M059J (cell line): ENCODE measurements at places on chromosomes 4 and X.
A peak's percentile ranks its signal among the peaks of the same experiment; 100 is the strongest.

DNA sequence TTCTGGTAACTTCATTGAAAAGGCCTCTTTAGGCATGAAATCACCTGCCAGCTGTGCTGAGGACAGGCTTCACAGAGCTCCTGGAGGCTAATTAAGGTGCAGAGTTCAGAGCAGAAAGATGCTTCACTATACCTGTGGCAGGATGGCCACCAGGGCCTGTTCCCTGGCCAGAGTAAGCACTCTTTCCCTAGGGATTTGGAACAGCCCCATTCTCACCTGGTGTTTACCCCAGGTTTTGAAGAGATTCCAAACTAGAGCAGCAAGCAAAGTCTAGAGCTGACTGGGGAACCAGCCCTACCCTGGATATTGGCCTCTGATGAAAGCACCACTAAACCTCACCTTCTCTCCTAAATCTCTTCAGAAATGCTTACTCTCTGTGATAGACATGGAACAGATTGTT lies 148.8 kb downstream of the PDE5A start:
- no peak for DNase-seq

GRCh38 chrX:139909712-139910111 lies 23.1 kb downstream of the ATP11C start:
- no peak for DNase-seq

DNA sequence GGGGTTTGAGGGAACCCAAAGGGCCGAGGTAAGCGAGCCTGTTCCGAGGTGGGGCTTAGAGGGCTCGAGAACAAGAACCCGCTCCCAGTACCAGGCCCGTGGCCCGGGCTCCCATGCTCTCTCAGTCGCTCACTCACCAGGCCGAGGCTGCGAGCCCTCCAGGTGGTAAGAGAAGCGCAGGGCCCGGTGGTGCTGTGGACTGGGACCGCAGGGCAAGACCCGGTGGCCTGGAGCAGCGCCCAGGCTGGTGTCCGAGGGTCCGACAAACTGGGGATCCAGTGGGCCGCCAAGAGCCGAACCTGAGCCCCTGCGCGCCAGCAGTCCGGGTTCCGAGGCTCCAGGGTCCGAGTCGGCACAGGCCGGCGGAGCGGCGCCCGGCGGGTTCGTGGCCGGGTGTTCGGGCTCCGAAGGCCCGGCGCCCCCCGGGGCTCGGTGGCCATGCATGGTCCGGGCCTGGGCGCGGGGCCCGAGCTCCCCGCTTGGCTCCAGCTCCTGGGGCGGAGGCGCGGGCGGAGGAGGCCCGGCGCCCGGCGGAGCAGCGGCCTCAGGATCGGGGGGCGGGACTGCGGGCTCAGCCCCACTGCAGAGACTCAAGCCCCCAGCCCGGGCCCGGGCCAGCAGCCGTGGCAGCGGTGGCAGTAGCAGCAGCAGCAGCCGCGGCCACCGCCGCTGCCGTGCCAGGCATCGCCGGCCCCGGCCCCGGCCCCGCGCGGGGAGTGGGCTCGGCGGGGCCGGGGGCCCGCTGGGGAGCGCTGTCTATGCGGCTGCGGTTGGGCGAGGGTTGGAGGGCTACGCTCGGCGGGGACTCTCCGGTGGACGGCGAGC lies 833 bp downstream of the FGD1 start:
- peak; percentile 47 for DNase-seq

GRCh38 chr4:151862766-151863165 lies 102.0 kb upstream of the GATB start:
- peak; percentile 88 for DNase-seq

- no peak for DNase-seq
Measured at GRCh38 chr4:86235549-86235948, 124.3 kb downstream of the MAPK10 start.

- no peak for DNase-seq
Measured at GRCh38 chr4:123399627-123400358, 3.2 kb downstream of the SPRY1 start.

GRCh38 chr4:114287079-114287696 lies 307.7 kb upstream of the ARSJ start:
- DNase-seq = no peak

- no peak for DNase-seq
Measured at GRCh38 chrX:19578956-19579355, 63.6 kb upstream of the MAP3K15 start.

DNA sequence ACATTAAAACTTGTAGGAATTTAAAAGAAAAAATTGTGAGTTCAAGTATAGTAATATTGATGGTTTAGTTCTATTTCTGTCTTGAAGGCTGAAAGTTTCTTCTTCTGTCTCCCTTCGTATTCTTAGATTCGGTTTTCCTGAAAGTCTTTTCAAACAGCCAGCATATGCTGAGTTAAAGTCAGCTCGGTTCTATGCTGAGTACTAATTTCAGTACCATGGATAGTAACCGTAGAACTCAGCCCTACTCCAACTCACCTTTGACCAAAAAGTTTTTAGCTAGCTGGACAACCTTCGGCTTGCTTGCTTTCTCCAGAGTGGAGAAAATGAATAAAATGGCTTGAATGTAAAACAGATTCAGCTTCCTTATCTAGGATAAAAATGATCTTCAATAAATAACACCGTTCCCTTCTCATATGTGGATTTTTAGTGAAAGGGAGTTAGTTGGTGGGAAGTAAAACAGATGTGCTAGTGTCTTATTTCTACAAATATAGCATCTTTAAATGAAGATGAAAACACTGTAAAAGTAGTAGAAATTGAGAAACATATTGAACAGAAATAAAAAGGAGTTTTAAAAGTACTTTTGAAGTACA lies 5.2 kb downstream of the POU4F2 start:
- peak; percentile 16 for DNase-seq

DNA sequence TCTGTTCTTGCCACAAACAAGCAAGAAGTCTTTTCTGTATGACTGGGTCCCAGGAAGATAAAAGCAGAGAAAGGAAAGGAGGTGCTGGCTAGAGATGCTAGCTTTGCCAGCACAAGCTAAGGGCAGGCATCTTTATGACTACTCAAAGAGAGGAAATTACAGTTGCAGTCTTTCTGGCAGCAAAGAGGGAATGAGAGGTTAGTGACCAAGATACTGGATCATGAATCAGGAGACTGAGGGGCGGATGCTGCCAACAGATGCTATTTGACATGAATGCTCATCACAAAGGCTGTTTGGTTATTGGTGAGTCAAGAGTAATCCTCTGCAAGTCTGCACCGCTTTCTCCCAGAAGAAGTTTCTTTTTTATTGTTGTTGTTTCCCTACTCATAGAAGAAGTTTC lies 5.5 kb upstream of the XIAP start:
- peak; percentile 26 for DNase-seq

- DNase-seq = no peak
Measured at GRCh38 chr4:143372093-143372915, 35.6 kb downstream of the GAB1 start.

DNA sequence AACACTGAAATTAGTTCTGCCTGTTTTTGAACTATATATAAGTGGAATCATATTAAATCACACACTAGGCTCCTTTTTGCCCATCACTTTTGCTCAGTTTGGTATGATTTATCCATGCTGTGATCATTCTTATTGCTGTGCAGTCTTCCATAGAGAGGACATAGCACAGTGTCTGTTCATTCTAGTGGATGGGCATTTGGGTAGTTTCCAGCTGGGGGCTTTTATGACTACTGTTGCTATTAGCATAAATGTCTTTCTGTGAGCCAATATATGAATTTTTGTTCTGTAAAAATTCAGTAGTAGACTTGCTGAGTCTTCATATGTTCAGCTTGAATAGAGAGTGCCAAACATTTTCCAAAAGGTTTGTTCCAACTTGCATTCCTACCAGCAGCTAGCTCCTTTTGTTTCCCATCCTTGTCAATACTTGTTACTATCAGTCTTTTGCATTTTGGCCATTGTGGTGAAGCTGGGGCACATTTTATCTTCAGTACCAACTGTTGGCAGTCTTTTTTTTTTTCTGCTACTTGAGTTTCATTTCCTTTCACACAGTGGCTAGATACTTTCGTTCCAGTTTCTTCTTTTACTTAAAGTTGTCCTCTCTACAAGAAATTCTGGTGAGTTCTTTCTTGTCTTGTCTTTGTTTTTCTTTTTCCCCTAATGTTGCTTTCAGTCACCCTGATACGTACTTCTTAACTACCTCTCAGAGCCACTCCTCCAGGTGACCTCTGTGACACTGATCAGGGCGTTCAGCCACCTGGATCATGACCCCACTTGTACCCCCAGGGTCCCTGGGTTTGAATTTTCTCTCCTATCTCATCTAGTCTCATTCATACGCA lies 87.0 kb downstream of the ANXA3 start:
- DNase-seq = no peak

- peak; percentile 82 for DNase-seq
Measured at GRCh38 chrX:135977611-135978010, 3.8 kb upstream of the MMGT1 start.

DNA sequence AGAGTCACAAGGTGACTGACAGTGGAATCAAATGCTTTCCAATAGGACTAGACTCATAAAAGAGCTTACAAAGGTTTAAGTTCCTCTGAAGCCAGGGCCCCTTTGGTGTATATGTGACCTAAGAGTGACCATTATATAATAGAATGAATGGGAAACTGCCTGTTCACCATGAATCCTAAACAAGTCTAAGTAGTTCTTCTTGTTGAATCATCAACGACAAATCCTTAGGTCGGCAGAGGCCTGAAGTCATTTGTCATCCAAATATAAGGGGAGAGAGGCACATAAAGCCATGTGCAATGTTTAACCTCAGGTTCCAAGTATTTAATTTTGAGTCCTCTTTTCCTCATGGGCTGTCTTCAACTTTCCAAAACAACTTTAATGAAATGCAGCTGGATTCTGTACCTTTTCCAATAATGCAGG lies 122.4 kb downstream of the RASL11B start:
- peak; percentile 15 for DNase-seq

DNA sequence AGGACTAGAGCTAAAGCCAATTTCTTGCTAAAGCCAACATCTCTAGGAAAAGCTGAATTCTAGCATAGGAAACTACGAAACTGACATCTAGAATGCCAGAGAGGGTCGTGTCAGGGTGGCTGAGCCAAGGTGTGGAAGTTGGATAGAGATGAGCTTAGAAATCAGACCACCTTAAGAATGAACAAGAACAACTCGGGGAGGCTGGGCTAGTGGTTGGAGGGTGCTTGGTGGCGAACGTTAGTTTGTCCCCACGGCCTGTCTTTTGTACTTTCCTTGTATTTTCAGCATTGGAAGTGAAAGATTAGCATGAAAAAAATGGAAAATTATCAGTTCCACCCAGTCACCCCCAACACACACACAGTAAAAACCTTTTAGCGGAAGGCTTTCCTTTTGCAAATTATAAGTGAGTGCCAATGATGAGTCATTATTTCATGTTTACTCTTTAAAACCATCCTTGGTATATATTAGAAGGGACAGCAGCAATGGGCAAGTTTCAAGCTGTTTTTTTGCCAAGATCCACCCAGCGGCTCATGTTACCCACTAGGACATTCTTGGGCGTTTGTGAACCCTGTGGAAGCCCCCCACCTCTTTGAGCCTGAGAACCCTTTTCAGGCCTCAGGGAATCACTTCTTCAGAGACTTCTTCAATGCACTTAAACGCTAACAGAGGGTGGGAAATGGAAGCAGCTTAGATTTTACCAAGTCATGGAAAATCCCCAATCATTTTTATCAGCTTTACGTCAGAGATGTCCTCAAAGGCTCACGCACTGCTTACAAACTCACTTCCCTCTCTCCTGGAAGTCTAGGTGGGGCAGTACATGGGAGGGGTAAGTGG lies 4.9 kb upstream of the PPEF1 start:
- peak; percentile 76 for DNase-seq

GRCh38 chrX:77938083-77938680 lies 27.7 kb downstream of the ATP7A start:
- no peak for DNase-seq

- no peak for DNase-seq
Measured at GRCh38 chr4:92529510-92529909, 225.7 kb downstream of the GRID2 start.

- peak; percentile 77 for DNase-seq
Measured at GRCh38 chr4:163448540-163449203, 24.9 kb downstream of the TKTL2 start.

GRCh38 chrX:74272230-74272629 lies 31.8 kb upstream of the ZCCHC13 start:
- DNase-seq = no peak

DNA sequence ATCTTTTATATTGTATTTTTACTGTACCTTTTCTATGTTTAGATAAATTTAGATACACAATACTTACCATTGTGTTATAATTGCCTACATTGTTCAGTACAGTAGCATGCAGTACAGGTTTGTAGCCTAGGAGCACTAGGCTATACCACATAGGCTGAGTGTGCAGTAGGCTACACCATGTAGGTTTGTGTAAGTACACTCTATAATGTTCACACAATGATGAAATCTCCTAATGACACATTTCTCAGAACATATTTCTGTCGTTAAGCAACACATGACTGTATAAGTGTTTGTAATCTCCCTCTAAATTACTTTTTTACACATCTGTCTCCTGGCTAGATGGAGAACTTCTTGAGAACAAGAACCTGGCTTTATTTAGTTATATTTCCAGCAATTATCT lies 40.3 kb downstream of the UCHL1 start:
- no peak for DNase-seq

DNA sequence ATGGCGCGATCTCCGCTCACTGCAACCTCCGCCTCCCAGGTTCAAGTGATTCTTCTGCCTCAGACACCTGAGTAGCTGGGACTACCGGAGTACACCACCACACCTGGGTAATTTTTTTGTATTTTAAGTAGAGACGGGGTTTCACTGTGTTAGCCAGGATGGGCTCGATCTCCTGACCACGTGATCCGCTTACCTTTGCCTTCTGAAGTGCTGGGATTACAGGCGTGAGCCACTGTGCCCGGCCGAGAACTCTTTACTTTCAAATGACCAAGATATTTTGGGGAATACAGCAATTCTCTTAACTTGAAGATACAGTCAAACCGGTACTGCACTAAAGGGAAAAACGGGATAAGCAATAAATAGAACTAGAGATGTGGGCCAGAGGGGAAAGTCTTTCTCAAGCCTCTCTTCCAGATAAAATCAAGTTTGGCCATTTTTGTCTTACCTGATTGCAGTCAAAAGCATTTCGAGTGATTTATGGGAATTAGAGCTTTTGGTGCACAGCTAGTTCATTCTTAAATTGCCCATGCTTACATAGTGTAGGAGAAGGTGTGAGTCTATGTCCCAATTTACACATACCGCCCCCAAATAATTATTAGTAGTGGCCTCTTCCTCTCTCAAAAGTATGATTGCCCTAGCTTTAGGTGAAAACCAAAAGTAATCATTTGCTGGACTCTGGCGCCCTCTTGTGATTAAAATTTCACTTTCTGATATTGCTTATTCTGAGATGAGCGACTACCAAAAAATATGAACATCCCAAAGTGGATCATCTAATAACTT lies 53.2 kb upstream of the ABCG2 start:
- peak; percentile 57 for DNase-seq

DNA sequence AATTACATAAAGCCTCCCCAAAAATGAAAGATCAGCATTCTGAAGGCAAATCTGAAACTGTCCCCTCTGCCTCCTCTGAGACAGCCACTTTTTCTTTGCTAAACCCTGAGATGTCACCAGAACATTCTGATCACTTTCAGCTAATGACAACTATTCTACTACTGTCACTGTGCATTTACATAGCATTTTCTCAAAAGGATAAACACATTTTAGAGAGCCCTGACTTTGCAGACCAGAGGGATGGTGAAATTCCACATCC lies 72.1 kb downstream of the GATB start:
- no peak for DNase-seq
